ENCODE measurements at places on chromosomes 1 and 21.
A peak's percentile ranks its signal among the peaks of the same experiment; 100 is the strongest.

- peak; percentile 76 for DNase-seq
Observed at GRCh38 chr1:161382214-161383019, 14.7 kb upstream of the CFAP126 start.

DNA sequence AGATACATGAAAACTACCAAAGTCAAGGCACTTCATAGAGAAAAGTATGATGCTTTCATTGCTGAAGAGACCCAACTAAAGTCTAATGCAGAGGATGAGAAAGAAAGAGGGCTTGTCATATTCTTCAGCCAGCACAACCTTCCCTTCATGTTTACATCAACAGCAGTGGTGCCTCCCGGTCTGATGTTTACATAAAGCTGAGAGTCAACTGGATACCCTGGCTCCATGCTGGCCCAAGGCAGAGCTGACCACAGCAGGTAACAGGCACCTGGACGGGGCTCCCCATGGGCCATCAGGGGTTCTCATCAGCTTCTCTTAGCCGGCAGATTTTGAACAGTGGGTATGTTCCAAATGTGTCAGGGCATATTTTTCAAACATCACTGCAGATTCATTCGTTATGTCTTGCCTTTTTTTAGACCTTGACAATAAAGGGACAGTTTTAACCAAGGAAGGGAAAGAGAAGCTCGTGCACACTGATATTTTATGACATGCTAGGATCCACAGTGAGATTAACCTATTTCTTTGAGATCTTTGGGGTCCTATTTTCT is 117.1 kb downstream of the NRIP1 start:
- DNase-seq = no peak

DNA sequence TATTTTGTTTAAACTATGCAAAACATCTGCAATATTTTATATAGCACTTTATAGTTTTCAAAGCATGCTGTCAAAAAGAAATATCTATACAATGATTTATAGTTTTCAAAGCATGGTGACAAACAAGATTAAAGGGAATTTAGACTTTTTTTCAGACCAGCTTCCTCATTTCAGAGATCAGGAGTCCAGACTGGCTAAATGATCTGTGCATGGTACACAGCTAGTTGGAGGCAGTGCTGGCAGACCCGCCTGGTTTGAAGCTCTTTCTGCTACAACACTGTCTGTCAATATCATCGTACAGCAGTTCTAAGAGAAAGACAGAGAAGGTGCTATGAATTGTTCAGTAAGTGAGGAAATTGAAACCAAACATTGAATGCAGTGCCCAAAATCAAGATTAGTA is 479.0 kb downstream of the PTBP2 start:
- DNase-seq = no peak

- DNase-seq = no peak
Observed at GRCh38 chr1:2347409-2347785, 44.0 kb downstream of the MORN1 start.

DNA sequence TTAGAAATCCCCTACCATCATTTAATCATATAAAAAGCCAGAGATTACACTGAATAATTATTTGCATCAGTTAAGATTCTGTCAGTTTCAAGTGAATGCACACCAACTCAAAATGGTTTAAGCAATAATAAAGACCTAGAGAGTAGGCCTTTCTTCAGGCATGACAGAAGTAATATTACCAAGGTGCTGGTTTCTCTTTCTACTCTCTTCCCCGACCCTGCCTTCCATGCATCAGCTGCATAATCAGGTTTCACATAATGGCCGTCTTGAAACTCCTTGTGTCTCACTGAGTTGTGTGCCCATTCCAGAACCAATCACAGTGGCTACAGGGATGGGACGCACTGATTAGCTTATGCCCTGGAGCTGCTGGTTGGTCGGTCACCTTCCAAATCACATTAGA is 103.5 kb upstream of the SERTAD4 start:
- no peak for DNase-seq

DNA sequence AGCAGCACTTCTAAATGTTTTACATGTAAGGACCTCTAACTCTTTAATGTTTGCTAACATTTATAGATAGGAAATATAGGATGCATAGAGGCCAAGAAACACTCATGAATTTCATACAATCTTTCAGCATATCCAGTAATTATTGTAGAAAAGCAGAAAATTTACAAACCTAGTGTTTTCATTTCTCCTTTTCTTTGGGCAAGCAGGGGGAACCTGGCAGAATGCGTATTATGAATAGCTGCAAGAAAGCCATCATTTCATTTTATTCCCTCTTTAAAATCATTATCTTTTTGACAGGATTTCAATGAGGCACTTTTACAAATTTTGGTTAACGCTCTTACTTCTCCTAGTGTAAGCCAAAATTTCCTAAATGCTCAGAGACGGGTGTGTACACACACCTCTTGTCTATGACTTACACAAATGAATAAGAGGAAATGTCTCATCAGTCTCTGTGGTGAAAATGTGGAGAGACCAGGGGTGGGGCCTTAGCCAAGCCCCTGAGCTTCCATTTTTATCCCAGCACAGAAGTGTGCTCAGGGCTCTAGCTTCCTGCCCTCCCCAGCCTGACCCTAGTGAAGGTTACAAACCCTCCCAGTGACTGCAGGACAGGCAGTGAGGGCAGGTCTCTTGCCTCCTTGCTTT is 91.6 kb downstream of the LRRC8C start:
- DNase-seq = peak; percentile 64

DNA sequence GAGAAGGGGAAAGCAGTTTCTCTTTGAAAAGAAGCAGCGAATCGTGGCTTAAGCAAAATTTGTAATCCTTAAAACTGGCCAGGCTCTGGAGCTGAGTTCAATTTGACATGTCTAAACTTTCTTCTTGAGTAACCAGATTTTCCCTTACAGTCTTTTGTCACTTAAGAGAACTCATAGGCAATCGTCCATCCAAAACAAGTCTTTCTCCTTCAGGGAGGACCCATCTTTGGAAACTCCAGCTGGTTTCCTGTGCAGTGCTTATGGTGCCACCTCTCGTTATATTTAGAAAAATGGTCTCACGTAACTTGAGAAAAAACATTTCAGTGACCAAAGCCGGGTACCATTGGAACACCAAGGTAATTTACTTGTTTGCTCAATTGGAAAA is 1.8 kb upstream of the PTTG1IP start:
- no peak for DNase-seq

GRCh38 chr21:45850181-45850580 is 131.4 kb upstream of the COL6A1 start:
- DNase-seq = no peak

GRCh38 chr1:99784143-99784542 is 17.7 kb upstream of the FRRS1 start:
- DNase-seq = no peak

GRCh38 chr1:68117416-68117815 is 67.0 kb upstream of the DIRAS3 start:
- DNase-seq = no peak

DNA sequence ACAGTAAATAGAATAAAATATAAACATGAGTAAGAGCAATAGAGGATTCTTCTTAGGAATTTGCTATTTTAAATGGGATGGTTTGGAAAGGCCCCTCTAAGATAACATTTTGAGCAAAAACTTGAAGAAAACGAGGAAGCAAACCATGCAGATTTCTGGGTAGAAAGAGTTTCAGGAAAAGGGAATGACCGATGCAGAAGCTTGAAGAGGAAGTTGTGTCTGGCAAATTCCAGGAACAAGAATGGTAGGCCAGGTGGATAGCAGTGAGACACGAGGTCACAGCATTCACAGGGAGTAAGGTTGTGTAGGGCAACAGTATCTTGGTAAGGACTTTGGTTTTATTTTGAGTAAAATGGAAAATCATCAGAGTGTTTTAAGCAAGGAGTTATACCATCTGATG is 108.9 kb downstream of the PEX14 start:
- no peak for DNase-seq

GRCh38 chr1:21332554-21333311 is 42.5 kb upstream of the ECE1 start:
- DNase-seq = no peak

GRCh38 chr1:7430691-7431090 is 340.4 kb upstream of the VAMP3 start:
- no peak for DNase-seq

DNA sequence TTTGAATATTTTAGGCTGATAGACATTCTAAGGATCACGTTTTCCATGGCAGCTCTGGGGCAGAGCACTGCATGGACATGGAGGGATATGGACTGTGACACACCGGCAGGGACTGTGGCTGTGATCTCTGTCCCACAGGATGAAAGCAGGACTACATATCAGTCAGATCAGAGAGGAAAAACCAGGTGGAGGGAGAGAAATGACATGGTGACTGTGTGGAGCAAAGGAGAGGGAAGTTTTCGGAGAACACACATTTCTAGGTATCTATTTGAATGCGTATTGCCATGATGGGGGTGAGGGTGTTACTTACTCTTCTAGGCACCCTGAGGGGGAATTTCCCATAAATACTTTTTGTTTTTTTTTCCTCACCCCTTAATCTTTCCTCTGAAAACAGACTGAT is 3.2 kb upstream of the CD1C start:
- no peak for DNase-seq

All from HCEC 1CT (cell line).